ENCODE measurements at places on chromosomes 1 and 21.

- DNase-seq = no peak
Observed at GRCh38 chr1:218896202-218896601, 277.5 kb upstream of the LYPLAL1 start.

GRCh38 chr1:22245726-22246125 lies 102.8 kb upstream of the WNT4 start:
- DNase-seq = no peak

- no peak for DNase-seq
Observed at GRCh38 chr21:23101111-23101510, 2102.9 kb downstream of the NCAM2 start.

DNA sequence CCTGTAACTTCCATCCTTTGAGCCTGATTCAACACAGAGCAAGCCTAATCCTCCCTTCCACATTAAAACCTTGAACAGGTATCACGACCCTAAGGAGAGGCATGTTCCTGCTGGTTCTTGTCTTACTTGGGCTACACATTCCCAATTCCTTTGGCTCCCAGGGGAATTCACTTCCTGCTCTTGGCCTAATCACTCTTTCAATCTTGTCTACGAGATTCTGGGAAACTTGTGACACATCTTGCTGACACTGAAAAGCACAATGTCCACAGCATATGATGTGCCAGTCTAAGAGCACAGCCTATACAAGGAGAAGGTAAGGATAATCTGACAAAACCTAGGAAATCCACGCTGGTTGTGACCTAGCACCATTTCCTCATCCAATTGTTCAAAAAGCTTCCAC lies 163.9 kb downstream of the GABPA start:
- no peak for DNase-seq

DNA sequence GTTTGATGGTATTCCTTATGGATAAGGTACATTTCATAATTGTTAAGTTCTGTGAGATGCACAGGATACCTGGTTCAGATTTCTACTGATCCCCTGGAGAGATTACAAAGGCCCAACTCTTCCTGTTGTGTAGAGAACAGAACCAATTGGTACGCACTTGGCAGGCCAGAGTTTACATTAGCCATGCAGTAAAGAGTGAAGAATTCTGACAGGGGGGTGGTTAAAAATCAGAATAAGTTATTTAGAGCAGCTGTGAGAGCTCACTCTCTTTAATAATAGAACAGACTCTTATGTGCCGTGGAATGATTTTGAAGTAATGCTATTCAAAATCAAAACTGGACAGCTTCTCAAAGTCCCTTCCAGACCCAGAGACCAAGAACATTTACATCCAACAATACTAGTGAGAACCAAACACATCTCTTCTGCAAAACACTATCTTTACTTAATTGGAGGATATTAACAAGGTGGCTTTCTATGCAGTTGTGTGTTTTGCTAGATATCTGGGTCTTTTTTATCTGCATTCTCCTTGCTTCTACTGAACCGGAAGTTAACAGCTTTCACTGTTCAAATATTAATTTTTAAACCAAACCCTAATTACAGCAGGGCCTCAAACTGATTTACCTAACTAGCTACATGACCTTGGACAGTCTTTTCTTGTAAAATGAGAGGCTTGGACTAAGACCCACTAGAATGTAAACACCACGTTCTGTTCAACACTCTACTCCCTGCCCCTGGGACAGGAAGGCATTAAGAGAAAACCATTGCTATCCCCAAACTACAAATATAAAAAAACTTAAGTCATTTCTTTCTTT lies 4.0 kb downstream of the USP24 start:
- no peak for DNase-seq

DNA sequence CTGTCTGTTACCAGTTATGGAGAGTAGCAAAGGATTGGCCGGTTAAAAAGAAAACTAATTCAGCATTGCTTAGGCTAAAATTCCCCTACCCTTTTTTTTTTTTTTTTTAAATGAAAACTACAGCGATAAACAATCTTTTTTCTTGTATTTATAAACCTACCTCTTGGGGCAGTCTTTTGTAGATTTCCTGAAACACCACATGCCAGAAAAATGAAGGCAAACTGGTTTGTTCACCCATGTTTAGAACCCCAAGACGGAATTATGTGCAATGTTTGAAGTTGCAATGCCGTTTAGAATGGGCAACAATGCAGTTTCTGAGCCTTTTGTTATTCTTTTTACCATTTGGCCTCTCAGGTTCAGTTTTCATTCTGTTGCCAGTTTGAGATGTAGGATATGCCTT lies 59.1 kb downstream of the PRDM2 start:
- DNase-seq = no peak

- no peak for DNase-seq
Observed at GRCh38 chr1:226710501-226710900, 28.6 kb downstream of the ITPKB start.

- DNase-seq = no peak
Observed at GRCh38 chr21:34979383-34979782, 69.7 kb downstream of the RUNX1 start.

GRCh38 chr1:71656902-71657301 lies 576.1 kb upstream of the ZRANB2 start:
- no peak for DNase-seq

DNA sequence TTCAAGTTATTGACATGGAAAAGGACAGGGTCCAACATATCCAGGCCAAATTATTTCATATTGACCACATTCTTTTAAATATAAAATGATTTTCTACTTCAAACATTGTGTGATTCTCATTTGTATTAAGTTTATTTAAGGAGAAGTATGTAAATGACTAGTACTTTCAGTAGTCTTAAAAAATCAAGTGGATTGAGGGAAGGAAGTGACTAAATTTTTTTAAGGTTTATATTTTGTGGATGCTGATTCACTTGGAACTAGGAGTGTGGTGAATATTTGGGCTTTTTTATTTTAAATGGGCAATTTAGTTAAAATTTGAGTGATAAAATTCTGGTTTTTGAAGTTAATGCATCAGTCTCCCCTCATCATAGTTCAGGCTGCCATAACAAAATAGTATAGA lies 10.1 kb downstream of the PRRC2C start:
- DNase-seq = no peak

DNA sequence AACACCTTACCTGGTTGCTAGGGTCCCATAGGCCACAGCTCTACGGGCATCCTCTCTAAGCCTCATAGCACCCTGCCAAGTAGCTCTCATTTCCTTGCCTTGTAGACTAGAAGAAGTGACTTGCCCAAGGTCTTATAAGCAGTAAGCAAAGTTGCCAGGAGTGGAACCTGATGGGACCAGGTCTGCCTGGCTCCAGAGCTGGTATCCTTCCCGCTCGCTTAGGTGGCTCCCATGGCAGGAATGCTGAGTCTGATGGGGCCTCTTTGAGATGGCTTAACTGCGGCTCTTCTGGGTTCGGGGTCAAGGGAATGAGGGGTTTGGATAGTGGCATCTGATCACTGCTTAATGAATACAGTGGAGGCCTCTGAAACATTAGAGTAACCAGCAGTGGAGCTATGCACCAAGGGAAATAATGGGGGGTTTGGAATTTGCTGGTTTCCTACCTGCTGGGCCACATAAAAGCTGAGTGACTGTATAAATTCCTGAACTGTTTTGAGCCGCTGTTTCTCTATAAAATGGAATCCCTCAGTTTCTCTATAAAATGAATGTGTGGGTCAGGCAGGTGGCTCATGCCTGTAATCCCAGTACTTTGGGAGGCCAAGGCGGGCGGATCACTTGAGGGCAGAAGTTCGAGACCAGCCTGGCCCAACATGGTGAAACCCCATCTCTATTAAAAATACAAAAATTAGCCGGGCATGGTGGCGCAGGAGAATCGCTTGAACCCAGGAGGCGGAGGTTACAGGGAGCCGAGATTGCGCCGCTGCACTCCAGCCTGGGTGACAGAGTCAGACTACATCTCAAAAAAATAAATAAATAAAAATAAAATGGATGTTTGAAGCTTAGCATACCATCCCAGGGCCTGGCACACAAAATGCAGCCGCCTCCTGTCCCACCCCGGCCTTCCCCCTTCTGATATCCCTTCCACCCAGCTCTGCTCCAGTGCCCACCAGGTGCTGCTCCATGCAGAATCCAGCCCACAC lies 12.4 kb downstream of the FAM151A start:
- no peak for DNase-seq

- no peak for DNase-seq
Observed at GRCh38 chr1:218164930-218165700, 120.0 kb upstream of the RRP15 start.

GRCh38 chr1:151570819-151571218 lies 30.7 kb downstream of the TUFT1 start:
- DNase-seq = no peak

- DNase-seq = no peak
Observed at GRCh38 chr1:241582921-241583321, 50.7 kb downstream of the KMO start.

DNA sequence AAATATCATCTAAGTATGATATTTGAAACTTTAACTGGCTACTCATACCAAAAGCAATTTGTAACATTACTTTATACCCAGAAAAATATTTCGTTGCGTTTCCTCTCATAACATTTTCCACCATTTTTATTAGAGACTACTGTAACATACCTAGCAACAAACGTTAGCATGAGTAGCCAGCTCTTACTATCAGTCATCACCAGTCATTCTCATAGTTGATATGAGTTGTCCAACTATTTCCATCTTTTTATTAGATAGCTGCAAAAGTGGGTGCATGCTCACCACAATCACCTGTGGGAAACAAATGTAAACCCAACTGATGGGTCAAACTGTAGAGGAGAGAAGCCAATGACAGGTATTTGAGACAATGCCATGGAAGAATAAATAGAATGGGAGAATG lies 114.6 kb downstream of the AKT3 start:
- DNase-seq = no peak

All from activated T-cell treated with anti-CD3 and anti-CD28 coated beads for 1 hour (primary cell).